ENCODE measurements at places on chromosomes 3 and 15. TPM values are rescaled to one million over a fixed set of nuclear protein-coding genes. Genes with fewer than 3 reads are reported as not detected.

DNA sequence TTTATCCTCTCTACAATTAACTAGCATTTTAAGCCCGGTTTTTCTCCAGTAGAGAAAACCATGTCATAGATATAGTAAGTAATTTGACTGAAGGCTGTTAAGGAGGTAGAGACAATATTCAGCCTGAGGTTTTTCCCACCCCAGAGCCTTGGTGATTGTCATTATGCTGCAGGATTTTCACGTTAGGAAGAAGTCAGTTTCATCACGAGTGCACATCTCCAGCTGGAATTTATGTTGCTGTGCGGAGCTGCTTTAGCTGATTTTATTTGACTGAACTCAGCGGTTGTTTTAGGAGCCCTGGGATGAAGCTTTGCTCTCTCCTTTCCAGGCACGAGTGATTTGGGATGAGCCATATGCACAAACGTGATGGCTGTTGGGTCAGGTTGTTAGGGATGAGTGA is 271.3 kb upstream of the RGMA start:
- DNase-seq: no peak

The TGM5 gene
- not detected for total RNA-seq

- no peak for DNase-seq
Measured at GRCh38 chr3:25038271-25038670, 389.8 kb upstream of the RARB start.

DNA sequence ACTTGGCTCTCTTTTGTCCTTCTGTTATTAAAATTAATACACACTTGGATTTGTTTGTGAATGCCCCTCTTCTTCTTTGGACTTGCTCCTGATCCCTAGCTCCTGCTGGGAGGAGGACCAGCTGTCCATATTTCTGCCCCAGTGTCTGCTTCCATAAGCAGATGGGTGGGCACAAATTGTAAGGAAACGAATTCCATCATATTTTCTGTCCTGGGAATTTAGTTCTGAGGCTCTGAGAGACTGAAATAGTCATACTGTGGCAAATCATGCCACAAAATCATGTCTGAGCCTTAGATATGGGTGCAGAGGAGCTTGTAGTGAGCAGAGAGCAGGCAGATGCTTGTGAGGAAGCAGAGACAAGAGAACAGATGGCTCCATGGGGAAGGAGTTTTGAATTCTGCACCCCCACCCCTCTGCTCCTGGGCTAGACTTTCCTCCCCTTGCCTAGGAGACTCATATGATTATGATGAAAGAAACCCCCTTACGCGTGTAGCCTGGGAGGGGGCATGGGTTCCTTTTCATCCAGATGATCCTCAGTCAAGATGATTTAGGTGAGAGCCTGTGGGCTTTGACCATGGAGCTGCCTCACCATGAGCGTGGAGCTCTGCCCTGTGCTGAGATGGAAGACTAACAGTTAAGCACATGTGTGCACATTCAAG is 50.6 kb downstream of the SV2B start:
- no peak for DNase-seq

The EEF1AKMT4 gene
- total RNA-seq: 8.2 TPM

DNA sequence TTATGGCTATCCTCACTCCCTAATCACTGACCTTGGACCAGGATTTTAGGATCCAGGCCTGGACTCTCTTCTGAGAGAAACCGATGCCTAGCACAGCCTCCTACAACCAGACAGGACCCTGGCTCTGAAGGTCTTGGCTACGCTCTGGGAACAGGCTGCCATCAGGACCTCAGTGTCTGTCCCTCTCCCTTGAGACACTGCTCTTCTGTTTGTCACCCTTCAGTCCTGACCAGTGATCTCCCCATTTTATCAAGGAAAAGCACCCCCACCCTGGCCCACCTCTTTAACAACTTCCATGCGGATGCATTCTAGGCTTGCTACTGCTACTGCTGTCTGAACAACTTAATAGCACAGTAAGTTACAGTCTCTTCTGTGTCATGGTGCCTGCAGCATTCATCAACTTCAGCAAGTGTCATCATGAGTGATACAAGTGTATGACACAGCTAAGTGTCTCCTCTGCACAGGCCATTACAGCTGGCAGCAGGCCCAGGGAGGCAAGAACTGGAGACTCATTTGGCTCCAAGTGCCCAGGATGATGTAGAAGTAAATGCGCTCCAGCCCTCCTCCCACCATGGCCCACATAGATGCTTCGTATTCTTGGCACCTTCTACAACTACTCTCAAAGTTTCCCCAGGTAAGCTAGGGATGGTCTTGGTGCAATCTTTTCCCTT is 302.4 kb downstream of the EPHB1 start:
- no peak for DNase-seq

- DNase-seq: no peak
Measured at GRCh38 chr15:52220937-52221660, 29.9 kb upstream of the GNB5 start.

GRCh38 chr3:31688984-31689383 is 156.3 kb downstream of the STT3B start:
- no peak for DNase-seq

DNA sequence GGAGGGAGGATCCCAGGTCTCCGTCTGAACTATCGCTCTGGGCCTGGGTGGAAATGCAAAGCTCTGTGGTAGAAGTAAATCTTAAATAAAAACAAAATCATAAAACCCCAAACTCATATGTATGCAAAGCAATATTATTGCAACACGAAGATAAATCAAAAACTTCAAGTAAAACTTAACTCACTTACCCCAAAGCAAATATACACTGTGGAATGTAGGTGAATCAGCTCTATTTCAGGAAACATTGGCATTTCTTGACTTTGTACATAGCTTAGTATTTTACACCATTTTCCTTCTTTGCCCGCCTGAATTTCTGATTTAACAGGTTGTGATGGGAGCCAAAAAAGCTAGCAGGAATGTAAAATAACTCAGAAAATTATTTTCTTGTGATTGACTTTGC is 126.2 kb downstream of the TPRG1 start:
- DNase-seq: no peak

DNA sequence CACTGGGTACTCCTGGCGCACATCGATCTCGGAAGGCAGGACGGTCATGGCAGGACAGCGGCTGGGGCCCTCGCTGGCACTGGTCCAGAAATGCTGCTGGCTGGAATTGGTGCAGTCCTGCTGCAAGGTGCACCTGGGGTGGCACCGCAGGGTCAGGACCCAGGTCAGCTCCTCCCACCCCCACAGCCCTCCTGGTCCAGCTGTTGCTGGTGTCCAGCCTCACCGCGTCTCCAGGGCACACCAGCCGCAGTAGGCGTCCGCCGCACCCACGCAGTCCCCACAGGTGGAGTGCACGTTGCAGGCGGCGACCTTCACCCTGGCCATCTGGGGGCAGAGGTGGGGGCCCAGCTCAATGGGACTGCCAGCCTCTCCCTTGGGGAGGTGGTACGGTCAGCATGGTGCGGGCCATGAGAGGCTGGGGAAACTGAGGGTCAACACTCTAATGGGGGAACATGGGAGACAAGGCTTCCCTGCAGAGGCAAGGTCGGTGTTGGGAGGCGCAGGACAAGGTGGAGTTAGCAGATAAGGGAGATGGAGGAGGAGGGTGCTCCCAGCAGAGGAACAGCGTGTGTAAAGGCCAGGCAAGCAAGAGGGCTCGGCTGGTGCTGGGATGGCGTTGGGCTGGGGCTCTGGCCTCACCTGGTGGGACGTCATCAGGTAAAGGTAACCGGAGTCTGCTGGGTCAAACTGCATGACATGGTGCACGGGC is 20.4 kb downstream of the PLXND1 start:
- no peak for DNase-seq

GRCh38 chr3:129577925-129578786 is 28.3 kb downstream of the PLXND1 start:
- DNase-seq: peak; percentile 47

DNA sequence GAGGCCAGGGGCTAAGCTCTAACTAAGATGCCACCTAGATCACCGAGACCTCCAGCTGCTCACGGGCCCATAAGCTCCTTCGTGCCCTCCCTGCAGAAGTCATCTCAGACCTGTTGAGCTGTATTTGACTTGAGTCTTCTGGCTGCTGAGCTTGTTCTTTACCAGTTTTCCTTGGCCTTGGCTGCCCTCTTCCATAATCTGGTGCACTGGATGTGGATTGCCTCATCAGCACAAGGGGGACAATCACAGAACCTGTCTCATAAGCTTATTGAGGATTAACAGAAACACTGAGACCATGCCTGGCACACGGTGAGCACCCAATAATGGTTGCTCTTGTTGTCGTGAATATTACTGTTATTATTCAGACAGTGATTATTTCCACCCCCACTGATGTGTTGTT is 101.1 kb downstream of the EPHB1 start:
- DNase-seq: no peak

DNA sequence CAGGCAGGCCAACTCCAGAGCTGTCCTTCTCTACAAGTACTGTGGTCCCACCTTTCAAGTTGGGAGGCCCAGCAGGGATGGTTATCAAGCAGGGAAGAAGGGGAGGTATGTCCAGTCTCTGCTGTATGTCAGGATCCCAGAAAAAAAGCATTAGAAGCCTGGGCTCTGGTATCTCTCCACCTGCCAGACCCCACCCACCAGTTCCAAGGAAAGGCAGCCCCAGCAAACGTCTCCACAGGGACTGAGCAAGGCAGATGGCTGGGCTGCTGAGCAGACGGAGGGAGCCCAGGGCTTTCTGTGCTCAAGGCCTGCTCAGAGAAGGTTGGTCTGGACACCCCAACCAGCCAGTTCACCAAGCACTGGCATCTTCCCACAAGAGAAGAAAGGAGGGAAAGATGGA is 287.8 kb downstream of the XXYLT1 start:
- DNase-seq: no peak

The LRRK1 gene
- 7.6 TPM for total RNA-seq

The CHL1 gene
- total RNA-seq: 0.67 TPM

DNA sequence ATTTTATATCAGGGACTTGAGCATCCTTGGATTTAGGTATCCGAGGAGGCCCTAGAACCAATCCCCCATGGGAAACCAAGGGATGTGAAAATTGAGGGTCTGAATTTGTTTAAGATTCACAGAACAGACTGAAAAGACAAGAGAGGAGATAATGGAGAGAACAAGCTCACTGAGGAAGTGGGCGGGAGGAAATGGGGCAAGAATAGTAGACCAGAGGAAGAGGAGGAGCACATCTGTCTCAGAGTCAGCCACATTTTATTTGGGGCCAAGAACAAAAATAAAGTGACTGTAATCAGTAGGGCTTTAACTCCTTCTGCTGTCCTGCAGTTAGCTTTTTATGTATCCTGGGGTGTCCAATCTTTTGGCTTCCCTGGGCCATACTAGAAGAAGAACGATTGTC is 63.8 kb downstream of the BLM start:
- DNase-seq: no peak

The C3orf70 gene
- total RNA-seq: 0.84 TPM

GRCh38 chr3:56314842-56315241 is 153.4 kb downstream of the ERC2 start:
- DNase-seq: peak; percentile 29

The CAND2 gene
- 128 TPM for total RNA-seq

The GRAMD2A gene
- not detected for total RNA-seq

DNA sequence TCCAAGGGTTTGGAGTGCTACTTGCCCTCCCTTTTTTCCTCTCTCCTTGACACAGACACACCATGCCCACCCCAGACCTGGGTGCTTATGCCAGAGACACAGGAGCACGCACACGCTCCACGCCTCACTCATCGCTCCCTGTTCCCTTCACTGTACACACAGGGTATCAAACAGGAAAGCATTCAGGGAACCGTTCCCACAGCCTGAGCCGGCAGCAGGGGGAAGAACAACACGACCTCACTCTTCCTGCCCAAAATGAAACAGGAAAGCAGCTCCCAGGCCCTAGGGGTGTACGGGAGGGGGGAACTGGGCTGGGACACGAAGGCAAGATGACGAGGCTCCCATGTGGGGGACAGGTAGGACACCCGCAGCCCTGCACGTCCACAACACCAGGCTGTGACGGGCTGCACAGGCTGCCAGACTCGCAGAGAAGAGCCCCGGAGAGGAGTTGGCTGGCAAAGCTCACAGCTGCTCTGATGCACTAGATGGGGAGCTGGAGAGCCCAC is 11.2 kb downstream of the DLL4 start:
- no peak for DNase-seq

The SLC9C1 gene
- total RNA-seq: 0.17 TPM

GRCh38 chr3:38379201-38379770 is 32.7 kb downstream of the XYLB start:
- DNase-seq: no peak

Data from psoas muscle (tissue), 8 donors.